HFF-Myc (cell line): ENCODE measurements at places on chromosomes 5 and 9.

- DNase-seq: no peak
Observed at GRCh38 chr5:101796427-101796826, 499.7 kb downstream of the SLCO4C1 start.

DNA sequence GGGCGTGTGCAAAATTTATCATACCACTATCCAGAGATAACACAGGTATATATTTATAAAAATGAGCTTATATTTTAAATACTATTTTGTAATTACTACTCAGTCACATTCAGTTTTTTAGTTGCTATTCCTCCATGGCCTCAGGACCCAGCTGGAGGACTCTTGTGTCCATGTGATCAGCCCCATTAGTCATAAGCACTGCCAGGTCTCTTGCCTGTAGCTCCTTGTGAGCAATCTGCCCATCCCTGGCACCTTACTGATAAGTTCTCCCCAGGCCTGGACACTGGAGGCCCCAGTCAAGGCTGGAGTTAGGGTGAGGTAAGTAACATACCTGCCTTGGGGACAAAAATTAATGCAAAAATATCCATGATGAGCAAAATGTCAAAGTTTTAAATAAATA is 29.5 kb upstream of the ADRB2 start:
- DNase-seq: no peak

- DNase-seq: no peak
Observed at GRCh38 chr9:123727332-123727731, 202.6 kb downstream of the DENND1A start.

DNA sequence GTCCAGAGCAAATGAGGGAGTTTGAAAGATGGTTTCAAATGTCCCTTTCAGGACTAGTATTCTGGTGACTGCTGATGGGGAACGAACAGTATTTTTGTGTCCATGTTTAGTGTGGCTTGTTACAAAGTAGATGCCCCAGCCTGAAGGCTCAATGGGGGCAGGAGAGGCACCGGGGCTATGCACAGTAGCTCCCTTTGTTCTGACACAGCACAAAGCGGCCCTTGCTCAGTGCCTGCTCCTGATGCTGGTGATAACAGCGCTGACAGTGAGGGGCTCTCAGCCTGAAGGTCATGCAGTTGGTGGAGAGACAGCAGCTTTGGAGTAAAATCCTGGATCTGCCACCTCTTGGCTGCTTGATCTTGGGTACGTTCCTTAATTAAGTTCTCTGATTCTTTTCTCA is 188.9 kb downstream of the SLIT3 start:
- DNase-seq: no peak

DNA sequence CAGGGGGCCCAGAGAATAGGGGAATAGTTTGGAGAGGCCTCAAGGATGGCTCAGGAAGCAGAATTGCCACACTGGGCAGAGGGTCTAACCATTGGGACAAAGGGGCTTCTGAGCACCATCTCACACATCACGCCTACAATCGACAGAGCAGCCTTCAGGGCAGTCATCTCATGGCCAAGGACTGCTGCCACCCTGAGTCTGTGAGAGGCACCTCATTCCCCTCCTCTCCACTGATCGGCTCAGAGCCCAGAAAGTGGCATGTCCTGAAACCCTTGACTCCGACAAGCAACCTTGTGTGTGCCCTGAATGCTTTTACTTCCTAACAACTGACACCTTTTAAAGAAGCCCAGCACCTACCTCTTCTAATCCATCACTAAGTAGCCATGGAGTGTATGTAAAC is 128.9 kb upstream of the PTPN3 start:
- DNase-seq: no peak
